ENCODE measurements at places on chromosomes 6 and 20.
A peak's percentile ranks its signal among the peaks of the same experiment; 100 is the strongest.

- DNase-seq: no peak
Observed at GRCh38 chr6:106519460-106520394, 109.6 kb downstream of the RTN4IP1 start.

DNA sequence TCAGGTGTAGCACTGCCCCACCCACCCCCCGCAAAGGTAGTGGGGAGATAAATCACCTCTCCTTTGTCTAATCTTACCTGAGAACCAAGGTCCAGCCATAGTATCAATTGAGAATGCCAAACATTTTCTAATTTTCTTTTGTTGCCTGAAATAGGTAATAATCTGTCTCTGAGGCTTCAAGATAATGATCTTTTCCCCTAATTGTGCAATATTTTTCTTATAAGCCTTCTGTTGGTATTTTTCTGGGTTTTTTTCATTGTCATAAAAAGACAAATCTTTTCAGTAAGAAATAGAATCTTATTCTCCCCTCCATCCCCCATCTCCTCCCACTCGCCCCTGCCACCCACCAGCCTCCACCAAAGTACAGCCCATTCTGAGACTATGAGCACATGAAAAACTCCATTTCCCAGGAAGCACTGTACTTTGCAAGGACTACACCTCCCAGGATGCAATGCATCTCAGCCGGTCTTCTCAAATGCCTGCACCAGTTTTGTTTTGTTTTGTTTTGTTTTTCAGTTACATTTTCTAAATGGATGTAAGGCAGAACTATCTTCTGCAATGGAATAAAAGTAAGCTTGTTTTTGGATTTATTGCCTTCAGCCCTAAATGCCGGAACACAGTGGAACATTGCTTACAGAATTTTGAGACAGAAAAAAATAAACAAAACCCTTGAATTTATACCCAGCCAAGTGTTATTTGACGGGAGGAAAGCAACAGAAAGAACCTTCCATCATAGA, 268.0 kb downstream of the TFAP2A start:
- peak; percentile 8 for DNase-seq

GRCh38 chr20:16284385-16285100, 288.7 kb downstream of the KIF16B start:
- DNase-seq: no peak

DNA sequence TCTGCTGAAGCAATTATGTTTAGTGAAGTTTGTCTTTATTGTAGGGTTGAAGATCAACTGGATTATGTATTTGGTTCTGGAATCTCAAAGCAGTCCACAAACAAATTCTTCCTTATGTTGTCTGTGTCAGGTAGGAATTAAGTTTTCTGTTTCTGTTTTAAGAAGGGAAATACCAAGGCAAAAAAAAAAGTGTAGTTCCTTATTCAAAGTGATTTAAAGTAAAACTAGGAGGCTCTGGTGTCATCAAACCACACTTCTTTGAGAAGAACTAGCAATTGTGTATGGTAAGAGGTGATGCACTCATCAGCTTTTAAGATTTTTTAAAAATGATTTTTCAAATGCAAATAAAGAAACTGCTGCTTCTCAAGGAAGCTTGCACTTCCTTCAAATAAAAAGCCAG, 1.9 kb downstream of the FAM135A start:
- no peak for DNase-seq

DNA sequence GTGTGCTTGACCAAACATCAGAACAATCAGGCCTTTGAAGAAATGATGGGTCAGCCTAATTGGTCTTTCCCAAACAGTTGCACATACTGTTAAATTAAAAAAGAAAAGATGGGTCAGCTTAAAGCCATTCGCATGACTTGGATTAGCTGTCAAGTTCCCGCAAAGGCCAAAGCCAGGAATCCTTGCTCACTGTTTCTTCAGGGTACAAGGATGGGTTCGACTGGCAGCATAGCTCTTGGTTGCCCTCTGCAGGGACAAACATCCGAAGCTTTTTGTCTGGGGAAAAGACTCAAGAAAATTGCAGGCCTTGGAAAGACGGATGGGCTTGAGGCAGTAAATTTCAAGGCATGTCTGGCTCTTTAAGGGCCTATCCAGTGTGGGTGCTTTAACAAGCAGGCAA, 168.0 kb downstream of the HDGFL1 start:
- peak; percentile 64 for DNase-seq

DNA sequence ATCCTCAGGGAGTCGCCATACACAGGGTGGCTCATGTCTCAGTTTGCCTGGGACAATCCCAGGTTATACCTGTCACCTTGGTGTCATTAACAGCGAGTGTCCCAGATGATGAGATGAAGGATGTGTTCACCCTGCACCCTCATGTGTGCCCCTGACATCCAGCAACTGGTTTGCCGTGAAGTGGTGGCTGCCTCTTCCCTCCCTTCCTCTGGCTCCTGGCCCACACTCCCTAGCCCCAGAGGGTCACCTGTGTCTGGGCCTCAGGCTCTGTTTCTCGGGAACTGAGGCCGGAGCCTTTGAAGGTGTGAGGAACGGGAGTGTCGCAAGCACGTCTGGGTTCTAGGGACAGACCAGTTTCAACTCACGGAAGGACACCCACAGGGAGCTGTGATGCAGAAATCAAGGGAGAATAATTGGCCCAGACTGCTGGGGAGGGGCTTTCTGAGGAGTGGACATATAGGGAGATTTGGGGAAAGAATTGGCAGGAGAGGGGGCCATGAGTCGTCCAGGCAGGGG, 35.8 kb upstream of the PHACTR3 start:
- no peak for DNase-seq

GRCh38 chr6:34810936-34811632, 19.2 kb downstream of the BLTP3A start:
- DNase-seq: no peak

GRCh38 chr20:3250091-3250504, 11.1 kb upstream of the SLC4A11 start:
- no peak for DNase-seq

DNA sequence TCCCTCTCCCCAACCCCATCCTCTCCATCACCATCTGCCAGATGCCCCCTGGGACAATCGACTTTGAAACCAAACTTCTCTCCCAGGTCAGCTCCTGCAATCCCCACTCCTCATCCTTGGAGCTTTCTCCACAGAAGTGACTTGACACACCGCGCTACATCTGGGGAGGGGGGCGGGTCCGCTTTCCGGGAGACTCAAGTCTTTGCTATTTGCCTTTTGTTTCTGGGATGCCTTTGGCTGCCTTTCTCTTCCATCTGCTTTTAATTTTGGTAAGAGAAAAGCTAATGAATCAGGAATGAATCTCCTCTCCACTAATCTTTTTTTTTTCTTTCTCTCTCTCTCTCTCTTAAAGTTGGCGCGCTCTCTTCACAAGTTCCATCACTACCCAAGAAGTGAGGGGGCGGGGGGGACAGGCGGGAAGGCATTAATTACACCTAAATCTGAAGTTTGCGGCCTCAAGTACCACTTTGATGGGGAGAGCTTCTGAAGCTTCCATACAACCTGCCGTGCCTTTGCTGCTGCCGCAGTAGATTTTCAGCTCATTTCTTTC, 664 bp upstream of the TPBG start:
- no peak for DNase-seq

- no peak for DNase-seq
Observed at GRCh38 chr20:37295001-37295400, 5.5 kb downstream of the MANBAL start.

GRCh38 chr6:164262348-164262747, 847.8 kb downstream of the QKI start:
- no peak for DNase-seq

GRCh38 chr20:3797226-3797545, 1.1 kb downstream of the CDC25B start:
- DNase-seq: no peak

- no peak for DNase-seq
Observed at GRCh38 chr20:58141971-58142842, 86.2 kb downstream of the ANKRD60 start.

DNA sequence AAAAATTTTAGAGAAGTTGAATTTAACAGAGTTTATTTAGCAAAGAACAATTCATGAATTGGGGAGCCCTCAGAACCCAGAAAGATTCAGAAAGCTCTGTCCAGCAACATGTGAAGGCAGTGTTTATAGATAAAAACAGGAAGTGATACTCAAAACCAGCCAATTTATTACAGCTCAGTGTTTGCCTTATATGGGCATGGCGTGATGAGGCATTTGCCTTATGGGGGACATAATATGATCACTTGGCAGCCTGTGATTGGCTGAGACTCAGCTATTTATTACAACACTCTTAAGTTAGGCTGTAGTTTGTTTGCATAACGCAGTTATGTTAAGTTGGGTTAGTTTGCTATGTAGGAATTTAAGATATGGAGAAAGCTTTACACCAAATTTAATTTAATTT, 11.5 kb downstream of the HLA-DPA1 start:
- DNase-seq: peak; percentile 22

DNA sequence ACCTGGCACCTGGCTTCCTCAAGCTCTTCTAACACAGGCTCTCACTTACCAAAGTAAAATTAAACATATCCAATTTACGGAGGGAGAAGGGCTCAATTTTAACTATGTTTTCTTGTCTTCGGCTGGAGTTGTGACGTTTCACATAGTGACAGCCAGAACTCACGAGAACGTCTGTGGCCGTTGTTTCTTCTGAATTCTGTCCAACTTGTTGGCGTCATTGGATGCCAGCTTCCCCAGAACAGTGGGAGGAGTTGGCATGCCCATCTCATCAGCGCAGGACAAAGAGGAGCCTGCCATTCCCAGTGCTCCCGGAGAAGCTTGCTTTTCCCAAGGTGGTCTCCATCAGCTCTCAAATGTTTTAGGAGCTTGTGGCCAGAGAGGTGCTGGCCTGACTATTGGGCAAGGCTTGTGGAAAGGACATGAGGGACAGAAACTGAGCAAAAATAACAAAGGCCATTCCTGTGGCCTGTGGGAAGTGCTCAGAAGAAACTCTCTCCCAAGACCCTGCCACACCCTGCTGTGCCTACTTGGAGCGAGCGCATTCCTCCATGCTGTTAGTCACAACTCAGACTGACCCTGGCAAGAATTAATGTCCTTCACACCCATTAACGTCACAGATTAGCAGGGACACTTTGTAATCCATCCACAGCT, 265.4 kb upstream of the CDH4 start:
- DNase-seq: no peak

DNA sequence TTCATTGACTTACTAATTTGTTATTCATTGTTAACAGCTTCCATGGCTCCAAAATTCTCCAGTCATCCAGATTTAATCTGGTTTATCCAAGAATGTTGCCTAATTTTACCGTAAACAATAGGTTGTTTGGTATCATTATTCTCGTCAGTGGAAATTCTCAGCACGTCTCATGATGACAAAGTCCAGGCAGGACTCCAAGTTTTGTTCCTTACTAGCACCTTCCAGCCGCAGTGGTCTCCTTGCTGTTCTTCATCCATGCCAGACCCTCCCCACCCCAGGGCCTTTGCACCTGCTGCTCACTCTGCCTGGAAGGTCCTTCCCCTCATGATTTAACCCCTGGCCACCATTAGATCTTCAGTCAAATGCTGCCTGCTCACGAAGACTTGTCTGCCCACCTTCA, 48.1 kb upstream of the NAA20 start:
- no peak for DNase-seq

DNA sequence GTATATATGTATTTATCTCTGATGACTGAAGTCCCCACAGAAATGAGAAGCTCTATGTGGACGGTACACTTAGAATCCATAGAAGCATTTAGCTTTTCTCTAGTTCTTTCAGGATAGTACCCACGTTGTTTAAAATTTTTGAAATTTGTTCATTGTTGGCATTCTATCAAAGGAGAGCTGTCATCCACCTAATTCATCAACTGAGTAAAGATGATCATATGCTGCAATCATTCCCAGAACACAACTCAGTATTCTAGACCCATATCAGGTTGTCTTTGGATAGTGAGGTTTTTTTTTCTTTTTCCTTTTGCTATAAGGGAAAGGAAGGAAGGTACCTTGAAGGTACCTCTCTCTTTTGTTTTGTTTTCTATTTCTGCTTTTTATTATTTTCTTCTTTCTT, 9.3 kb downstream of the SERAC1 start:
- no peak for DNase-seq

DNA sequence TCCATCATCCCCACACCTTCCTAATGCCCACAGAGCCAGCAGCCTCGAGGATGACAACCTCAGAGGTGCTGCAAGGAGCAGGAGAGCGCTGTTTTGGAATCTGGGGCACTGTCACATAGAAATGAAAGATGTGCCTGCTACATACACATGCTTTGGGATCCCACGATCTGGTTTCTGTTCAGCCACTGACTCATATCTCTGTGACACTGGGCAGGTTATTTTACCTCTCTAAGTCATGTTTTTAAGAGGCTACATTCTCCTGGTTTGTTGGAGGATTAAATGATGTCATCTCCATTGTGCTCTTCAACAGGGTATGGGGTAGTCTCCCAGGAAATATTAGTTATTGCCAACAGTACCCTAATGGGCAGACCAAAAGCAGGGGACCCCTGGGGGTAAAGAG, 32.6 kb upstream of the TAB2 start:
- no peak for DNase-seq
